ENCODE measurements at places on chromosomes 5 and 9. TPM values are rescaled to one million over a fixed set of nuclear protein-coding genes. Genes with fewer than 3 reads are reported as not detected.

DNA sequence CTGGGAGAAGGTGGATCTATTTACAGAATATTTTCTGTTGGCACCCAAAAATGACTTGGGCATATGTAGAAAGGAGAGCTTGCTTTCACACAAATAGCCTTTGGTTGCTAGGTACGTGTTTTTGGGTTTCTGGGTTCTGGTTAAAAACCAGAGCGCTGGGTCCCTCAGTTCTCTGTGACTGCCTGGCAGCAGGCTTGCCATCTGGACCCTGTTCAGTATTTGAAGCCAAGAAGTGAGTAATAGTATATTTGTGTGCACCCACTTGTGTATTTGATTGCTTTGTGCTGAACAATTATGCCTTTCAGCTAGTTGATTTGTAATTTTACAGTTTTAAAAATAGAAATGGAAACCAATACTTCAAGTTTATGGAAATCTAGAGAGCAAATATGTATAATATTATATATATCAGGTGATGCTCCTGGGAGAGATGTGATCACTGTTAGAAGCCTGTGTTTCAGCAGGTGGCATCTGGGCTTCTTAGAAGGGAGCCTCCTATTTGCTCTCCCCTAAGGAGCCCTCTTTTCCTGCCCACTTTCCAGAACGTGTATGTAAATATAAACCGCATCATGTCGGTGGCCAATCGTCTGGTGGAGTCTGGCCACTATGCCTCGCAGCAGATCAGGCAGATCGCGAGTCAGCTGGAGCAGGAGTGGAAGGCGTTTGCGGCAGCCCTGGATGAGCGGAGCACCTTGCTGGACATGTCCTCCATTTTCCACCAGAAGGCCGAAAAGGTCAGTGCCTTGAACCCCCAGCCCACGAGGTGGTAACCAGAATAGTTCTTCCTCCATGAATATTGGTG lies 153.6 kb downstream of the TRIO start:
- no peak for DNase-seq

Gene IFNB1
- not detected for total RNA-seq

Gene NME5
- total RNA-seq = not detected

Gene DDX4
- total RNA-seq = 0.61 TPM

Gene PLAC8L1
- total RNA-seq = not detected
